IPS DF 19.7 (cell line): ENCODE measurements at places on chromosomes 2 and 18.
A peak's percentile ranks its signal among the peaks of the same experiment; 100 is the strongest.

- no peak for DNase-seq
Observed at GRCh38 chr18:5285326-5285725, 10.2 kb downstream of the ZBTB14 start.

DNA sequence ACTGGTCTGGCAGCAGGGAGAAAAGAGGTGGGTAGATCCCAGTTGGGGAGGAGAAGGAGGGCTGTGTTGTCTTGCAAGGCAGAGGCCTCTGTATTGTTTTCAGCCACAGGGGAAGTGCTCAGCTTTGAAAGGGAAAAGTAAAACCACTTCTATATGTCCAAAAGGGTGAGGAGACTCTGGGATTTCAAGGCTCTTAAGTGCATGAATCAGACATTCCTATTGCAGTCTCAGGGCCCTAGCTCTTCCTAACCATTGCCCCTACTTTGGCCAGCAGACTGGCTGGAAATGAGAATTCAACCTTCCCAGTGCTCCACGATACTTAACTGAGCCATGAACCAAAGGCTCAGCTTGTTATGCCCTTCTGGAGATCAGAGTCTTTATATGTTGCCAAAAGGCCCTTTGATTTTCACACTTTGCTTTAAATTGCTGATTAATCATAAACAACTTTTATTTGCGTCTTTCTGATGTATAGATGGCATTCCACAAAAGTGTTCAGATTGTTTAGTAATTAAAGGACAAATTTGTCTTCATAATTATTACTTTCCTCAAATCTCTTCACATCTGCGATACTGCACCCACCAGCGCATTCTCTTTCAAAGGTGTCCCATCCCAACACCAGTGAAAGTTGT, 313.8 kb upstream of the MMADHC start:
- no peak for DNase-seq

DNA sequence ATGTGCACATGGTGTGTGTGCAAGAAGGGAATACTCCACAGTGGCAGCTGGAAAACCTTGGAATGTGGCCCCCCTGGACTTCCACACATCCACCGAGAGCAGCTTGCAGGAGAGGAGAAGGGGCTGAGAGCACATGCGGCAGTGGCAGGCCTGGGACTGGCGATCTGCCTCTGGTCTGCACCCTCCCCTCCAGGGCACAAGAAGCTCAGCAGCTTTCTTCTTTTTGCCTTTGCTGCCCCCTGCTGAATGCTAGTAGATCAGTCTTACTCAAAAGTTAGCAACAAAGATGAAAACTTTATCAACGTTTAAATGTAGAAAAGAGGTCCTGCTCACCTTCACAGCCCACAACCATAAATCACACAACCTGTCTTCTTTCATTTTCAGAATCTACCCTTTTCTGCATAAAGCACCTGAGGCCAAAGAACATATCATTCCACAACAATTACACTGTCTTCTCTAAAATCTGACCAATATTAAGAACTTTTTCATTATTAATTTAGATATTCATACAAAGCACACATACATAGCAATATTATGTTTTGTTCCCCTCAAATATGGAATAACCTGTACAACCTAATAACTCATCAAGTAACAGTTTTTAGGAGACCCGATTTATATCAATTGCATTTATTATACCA, 34.6 kb downstream of the TGFBRAP1 start:
- no peak for DNase-seq

GRCh38 chr18:3665780-3666525, 216.0 kb downstream of the TGIF1 start:
- peak; percentile 79 for DNase-seq

DNA sequence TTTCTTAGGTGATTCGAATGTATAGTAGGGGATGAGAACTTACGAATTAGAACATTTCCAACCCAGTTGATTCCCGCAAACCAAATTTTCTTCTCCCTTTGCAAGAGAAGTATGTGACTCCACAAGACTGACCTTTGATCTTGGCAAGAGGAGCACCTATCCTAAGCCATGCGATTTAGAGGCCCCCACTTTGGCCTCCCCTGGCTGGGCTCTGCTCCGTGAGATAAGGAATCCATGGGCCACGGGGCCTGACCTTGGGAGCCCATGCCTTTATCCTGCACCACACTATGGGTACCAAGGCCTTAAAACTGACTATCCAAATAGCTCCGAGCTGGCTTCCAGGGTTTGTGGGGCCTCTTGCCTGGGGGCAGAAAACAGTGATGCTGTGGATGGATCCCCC, 135.8 kb downstream of the LRRTM1 start:
- DNase-seq, result no peak

DNA sequence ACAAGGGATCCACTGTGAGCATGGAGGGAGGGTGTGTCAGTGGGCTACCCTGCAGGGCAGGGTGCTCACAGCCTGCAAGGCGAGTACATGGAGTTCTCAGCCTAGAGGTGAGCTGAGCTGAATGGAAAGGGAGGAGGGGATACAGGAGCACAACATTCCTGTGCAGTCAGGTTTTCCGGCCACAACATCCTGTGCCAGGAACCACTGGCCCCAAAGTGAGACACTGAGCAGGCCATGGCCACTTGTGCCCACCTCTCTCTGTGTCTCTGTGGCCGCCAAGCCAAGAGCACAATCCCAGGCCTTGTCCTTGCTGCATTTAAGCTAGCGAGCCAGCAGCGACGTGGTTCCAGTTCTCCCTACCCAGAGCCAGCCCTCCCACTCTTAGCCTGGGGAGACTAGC, 6.1 kb downstream of the DOK1 start:
- no peak for DNase-seq

GRCh38 chr2:169641464-169641863, 52.7 kb downstream of the CFAP210 start:
- DNase-seq, result no peak

DNA sequence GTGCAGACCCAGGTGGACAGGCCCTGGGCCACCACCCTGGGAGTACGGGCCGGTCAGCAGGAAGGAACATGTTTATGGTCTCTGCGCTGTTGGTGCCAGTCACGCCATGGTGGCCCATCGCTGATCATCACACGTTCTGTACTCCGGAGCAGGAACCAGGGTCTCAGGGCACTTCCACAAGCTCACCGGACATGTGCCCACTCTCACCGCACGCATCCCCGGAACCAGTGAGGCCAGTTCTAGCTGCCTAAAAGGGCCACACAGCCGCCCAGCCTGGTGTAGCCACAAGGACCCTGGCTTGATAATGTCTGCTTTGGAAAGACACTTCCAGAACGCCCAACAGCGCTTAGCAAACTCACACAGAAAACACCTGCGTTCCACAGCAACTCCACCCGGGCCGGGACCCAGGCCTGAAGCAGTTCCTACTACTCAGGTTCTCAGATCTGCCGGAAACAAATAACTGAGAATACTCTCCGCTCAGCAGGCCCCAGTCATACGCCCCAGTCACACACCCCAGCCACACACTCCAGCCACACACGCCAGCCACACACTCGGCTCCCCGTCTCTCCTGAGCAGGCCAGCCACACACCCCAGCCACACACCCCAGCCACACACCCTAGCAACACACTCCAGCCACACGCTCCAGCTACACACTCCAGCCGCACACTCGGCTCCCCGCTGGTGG, 123.3 kb downstream of the HDAC4 start:
- no peak for DNase-seq

- DNase-seq, result no peak
Observed at GRCh38 chr2:212242724-212243123, 295.9 kb downstream of the ERBB4 start.

- DNase-seq, result no peak
Observed at GRCh38 chr2:37616677-37617005, 54.8 kb downstream of the CDC42EP3 start.

- no peak for DNase-seq
Observed at GRCh38 chr2:1988594-1988993, 244.3 kb upstream of the PXDN start.

DNA sequence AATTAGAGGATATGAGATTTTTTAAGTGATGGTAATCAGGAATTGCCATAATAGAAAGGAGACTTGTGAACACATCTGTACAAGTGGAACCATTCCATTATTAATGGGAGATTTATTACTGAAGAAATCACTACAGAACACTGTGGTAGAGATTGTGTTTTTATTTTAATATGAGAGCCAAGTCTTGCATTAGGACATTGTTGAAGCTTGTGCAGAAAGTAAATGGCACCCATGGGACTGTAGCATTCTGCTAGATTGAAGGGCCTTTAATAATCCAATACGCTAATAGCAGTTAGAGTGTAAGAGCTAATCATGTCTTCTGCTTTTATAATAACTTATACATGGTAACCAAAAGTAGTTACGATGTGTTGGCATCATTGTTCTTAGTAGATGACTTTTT, 83.6 kb downstream of the VRK2 start:
- DNase-seq, result no peak

DNA sequence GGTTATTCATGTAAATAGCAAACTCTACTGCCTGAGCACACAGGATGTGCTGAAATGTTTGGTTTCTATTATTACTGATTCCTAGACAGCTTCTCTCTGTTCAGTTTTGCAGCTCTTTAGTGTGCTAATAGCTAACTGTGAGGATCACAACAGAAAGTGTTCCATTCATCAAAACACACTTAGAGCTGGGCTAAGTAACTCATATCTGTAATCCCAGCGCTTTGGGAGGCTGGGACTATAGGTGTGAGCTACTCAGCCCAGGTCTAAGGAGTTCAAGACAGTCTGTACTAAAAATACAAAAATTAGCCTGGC, 63.2 kb downstream of the MOGAT1 start:
- DNase-seq, result no peak

DNA sequence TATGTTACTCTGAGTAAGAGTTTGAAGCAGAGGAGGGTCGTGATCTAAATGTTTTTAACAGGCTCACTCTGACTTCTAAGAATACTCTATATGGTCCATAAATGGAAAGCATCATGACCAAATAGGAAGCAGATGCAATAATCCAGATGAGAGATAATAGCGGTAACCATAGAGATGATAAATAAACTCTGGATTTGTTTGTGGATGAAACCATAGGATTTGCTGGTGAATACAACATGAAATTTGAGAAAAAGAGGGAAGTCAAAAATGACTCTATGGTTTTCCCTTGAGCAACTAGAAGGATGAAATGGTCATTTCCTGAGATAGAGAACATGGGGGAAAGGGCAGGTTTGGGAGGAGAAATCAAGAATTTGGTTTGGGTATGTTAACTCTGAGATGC, 3.9 kb downstream of the HEATR5B start:
- DNase-seq, result no peak

DNA sequence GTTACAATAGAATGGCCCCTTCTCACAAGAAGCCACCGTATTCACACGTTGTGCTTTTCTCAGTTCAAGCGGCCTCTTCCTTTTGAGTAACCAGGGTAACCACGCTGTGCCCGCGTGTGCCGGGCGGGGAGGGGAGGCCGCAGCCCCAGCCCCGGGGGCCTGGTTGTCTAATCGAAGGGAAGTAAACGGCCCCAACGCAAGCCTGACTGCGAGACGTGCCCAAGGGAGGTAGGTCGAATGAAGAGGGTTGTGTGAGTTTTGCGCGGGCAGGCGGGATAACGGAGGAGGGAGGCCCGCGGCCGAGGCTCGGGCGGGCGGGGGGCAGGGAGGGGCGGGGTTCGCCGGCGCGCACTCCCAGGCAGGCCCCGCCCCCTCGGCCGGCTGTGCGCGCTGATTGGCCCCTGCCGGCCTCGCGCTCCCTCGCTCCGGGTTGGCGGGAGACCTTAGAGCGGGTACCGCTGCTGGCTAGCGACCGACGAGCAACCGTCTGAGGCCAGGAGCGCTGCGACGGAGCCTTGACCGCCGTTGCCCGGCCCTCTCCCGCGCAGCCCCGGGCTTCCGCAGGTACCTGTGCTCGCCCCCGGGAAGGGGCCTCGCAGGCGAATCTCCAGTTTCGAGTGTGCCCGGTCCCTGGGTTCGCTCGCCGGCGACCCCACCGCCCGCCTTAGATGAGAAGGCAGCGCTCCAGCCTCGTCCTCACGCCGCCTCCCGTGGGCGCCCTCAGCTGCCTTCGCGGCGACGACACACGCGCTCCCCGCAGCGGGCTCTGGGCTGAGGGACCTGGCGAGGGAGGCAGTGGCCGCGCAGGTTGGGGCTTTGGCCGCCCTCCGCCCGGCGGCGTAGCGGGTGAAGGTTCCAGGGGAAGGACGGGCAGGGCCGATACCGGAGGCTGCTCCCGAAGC, at the start of gene SPDYA:
SPDYA (plus strand) TSS at position 451 of the 902 bp plus-strand sequence. CDS start 5,181 bp downstream, outside the sequence.
- DNase-seq, result no peak

DNA sequence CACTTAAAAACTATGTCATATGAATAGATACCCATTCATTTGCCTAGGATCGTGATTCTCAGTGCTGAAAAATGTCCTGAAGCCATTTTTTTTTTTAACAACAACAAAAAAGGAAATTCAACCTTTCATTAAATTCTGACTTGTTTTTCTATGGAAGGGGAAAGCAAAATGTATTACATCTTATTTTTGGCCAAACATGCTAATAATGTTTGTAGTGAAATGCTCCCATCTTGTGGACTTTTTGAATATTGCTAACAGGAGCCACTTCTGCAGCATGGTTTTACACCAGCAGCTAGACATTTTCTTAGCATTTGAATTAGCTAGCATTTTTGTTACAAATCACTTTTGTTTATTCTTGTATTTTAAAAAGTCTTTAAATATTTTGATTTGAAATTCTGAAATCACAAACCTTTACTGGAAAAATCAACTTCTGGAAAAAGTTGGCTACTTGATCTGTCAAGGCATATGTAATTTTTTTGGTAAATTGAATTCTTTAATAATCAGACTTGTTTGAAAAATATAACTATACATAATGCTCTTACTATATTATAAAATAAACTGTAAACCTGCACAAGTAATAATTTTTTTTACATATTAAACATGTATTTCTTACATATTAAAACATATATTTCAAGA, 75.8 kb downstream of the KIDINS220 start:
- DNase-seq, result no peak

DNA sequence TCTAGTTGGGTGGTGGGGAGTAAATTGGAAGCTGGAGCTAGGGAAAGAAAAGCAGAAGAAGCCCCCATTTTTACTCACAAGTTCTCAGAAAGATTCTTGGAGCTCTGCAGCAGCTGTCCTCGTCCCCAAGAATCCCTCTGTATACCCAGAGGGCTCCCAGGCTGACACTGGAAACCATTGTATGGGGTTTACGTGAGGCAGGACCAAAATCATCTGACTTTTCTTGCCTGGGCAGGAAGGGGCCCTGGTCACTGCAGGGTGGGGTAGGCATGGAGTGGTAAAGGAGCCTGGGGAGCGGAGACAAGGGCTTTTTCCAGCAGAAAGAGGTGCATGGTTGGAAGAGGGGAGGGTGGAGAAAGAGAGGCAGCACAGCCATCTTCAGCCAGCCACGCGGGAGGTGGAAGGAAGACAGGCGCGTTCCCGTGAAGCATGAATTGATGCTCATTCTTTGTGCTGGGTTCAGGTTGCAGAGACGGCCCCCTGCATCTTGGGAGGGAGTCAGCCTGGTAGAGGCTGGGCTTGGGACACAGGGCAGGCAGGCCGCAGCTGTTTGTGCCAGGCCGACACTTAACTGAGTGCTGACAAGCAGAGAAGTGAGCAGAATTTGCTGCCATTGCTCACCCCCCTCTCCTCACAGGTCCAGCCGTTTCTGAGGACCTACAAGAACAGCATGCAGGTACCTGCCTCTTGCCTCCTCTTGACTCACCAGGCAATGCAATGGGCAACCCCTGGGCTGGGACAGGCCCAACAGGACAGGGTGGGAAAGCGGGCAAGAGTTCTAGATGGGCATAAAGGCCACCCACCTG, 94.8 kb downstream of the PLB1 start:
- DNase-seq, result no peak

- no peak for DNase-seq
Observed at GRCh38 chr2:36408198-36408703, 52.7 kb downstream of the CRIM1 start.
